ENCODE measurements at places on chromosomes 4 and X. TPM values are rescaled to one million over a fixed set of nuclear protein-coding genes. Genes with fewer than 3 reads are reported as not detected.
A peak's percentile ranks its signal among the peaks of the same experiment; 100 is the strongest.

F9 gene
- not detected for total RNA-seq

DNA sequence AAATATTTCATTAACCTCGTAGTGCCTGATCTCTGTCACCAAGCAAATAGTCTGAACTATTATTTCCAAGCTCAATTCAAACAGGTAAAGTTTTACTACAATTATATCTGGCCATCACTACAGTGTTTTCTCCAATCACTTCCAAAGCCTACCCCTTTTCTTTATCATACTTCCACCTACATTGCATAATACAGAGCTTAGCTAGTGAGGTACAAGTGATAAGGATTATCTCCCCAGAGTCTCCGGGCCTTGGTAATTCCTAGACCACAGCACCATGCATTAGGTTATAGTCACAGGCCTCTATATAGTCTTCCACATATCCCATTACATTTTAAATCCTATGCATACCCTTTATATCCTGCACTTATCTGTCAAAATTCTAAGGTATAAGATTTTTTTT lies 154.2 kb downstream of the SNCA start:
- DNase-seq = no peak

- no peak for DNase-seq
Observed at GRCh38 chr4:4641254-4641653, 99.4 kb upstream of the STX18 start.

- no peak for DNase-seq
Observed at GRCh38 chr4:145815626-145816025, 123.0 kb downstream of the ZNF827 start.

TMEM184C gene
- total RNA-seq = 37.1 TPM

DNA sequence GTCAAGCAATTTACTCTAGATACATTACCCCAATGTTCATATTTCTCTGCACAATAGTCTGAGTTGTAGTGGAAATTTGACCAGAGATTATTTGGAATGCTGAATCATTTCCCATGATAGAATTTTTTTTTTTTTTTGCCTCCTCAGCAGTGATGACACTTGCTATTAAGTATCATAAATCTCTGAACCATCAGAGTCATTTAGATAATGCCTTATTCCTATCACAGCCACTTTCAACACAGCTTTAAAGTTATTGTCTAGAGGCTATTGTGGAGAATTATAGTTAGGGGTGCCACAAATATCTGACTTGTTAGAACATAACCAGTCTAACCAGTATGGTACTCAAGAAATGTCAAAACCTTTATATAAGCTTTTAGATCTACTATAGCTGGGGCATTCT lies 79.8 kb downstream of the LCORL start:
- no peak for DNase-seq

- no peak for DNase-seq
Observed at GRCh38 chrX:123563167-123563566, 169.7 kb downstream of the THOC2 start.

DNA sequence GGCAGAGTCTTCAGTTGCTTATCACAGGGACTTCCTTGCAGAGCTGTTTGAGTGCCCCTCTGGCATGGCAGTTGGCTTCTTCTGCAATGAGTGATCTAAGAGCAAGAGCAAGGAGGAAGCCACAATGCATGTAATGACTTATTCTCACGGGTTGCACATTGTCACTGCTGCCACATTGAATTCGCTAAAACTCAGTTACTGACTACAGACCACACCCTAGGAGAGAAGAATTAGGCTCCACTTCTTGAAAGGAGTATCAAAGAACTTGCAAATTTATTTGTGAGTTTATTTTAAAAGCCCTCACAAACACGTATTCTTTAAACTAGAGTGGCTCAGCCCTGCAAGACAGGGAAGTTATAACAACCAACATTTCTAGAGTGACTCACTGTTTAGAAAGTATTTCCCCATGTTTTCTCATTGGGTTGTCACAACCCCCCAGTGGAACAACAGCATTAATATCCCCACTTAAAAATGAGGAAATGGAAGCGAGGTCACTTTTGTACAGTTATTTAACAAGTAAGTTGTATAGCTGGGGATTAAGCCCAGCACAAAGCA lies 32.4 kb upstream of the RBPJ start:
- DNase-seq = peak; percentile 47

DNA sequence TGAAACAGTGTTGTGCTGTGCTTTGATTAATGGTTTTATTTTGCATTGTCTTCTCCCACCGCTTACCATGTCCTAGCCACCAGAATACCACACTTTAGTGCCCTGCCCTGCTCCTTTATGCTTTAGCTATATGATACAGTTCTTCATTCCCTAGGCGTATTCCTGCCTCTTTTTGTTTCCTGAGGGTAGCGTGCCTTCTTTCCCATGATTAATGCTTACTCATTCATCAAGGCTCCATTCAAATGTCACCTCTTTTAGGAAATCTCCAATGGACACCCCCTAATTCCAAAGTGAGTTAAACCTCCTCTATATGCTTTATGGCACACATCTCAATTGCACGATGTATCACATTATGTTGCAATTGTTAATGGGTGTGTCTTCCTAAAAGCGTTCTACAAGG lies 46.3 kb downstream of the SPANXD start:
- DNase-seq = peak; percentile 65

- no peak for DNase-seq
Observed at GRCh38 chrX:84170931-84171330, 17.1 kb downstream of the RPS6KA6 start.

- DNase-seq = peak; percentile 49
Observed at GRCh38 chr4:143728166-143728565, 27.7 kb upstream of the FREM3 start.

- no peak for DNase-seq
Observed at GRCh38 chr4:114497116-114497515, 101.5 kb upstream of the UGT8 start.

PABPC4L gene
- 0.25 TPM for total RNA-seq

MAGEA8 gene
- total RNA-seq = not detected

LUZP4 gene
- total RNA-seq = not detected

TLR3 gene
- 6.5 TPM for total RNA-seq

DNA sequence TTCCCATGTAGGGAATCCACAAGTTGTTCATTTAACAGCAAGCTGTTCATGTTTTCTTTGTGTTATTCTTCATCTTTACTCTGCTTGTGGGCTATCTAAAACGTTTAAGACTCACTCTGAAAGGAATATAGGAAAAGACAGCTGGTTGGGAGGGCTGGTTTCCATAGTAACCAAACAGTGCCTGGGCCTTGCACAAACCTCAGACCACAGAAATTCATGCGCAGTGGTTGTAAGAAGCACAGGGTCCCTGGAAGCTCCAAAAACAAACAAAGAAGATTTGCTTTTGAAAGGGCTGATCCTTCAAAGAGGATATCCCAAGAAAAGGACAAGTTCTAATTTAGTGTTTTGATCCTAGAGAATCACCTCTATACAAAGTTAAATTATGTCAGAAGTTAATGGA lies 7.8 kb downstream of the SERTM2 start:
- no peak for DNase-seq

TSPAN7 gene
- not detected for total RNA-seq

PTTG2 gene
- not detected for total RNA-seq

HSFX1 gene
- total RNA-seq = not detected

DNA sequence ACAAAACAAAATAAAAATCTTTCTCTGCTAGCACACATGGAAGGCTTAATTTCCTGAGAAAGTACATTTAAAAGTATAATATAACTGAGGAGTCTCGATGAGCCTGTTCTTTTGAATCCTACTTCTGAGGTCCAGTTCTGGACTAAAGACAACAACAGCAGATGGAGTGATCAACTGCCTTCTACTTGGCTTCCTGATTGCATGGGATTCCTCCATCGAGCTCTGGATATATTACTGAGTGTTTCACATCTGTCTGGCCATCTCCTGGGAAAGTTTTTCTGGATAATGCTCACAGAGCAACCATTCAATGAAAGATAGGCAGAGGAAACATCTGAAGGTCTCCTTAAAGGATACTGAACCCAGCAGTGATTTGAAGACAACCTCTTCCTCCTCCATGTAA lies 42.6 kb downstream of the KDR start:
- no peak for DNase-seq

DNA sequence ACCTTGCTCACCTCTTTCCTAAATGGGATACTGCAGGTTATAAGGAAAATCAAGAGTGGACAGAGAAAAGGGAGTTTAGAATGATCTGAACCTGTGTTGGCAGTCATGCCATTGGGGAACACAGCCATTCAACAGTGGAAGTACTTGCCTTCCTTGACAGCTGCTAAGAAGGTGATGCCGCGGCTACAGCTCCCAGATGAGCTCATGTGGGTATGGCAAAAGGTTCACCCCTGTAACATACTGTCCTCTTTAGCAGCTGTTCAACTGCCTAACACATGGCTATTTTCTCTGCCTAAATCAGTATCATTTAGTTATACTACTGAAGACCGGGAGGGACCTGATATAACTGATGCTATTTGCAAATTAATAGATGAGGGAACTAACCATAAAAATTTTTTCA lies 76.8 kb downstream of the DCHS2 start:
- no peak for DNase-seq

- DNase-seq = no peak
Observed at GRCh38 chrX:120753413-120754251, 122.0 kb downstream of the CT47B1 start.

DNA sequence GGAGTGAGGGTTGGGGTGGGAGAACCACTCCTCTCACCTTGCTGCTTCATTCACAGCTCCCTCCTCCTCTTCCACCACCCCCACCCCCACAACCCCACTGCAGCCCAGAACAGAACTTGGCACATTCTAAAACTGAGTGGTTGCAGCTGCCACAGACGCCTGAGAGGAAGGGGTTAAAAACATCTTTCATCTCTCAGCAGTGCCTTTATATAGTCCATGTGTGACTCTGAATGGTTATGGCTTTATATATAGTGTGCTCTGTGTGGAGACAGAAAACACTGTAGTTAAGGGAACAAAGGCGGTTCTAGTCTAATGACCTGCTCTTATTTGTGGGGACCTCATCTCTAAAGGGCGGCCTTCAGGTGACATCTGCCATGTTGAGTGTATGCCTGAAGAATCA lies 144.8 kb downstream of the BCOR start:
- no peak for DNase-seq

EMCN gene
- not detected for total RNA-seq
